ENCODE measurements at places on chromosomes 1 and 21.

- DNase-seq = peak; percentile 56
These were observed 57.8 kb upstream of the ERRFI1 start for GRCh38 chr1:8083739-8084484.

GRCh38 chr1:187605736-187606135 is 777.0 kb downstream of the PLA2G4A start:
- DNase-seq = no peak

GRCh38 chr1:37734629-37735591 is 30.0 kb downstream of the EPHA10 start:
- no peak for DNase-seq

GRCh38 chr21:24278711-24279110 is 1328.6 kb downstream of the MRPL39 start:
- DNase-seq = no peak

GRCh38 chr21:42685036-42685435 is 31.6 kb downstream of the PDE9A start:
- no peak for DNase-seq

Data from EL (cell line).